ENCODE measurements at places on chromosomes 7 and 10. TPM values are rescaled to one million over a fixed set of nuclear protein-coding genes. Genes with fewer than 3 reads are reported as not detected.

DNA sequence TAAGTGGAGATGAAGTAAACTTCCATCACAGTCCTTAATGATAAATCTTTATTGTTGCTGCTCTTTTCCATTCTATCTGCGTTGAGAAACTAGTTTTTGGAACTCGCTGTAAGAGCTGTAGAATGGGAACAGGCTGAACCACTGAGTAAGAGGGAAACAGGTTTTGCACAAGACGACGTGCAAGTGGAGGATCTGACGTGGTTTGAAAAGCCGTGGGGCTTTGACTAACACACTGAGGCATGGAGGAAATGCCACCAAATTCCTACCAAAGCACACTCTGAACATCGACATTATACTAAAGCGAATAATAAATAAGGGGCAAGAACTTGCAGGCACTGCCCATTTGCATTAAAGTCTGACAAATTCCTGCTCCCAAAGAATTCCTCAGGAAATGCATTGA lies 160.6 kb downstream of the KLF6 start:
- no peak for DNase-seq
- no peak overlapping the region for H3K4me3 ChIP-seq
- no peak overlapping the region for H3K27ac ChIP-seq

- no peaks in the 10 kb centered on the region for H3K36me3 ChIP-seq
- H3K4me1 ChIP-seq, result no peaks in the 10 kb centered on the region
- no peak overlapping the region for H3K27ac ChIP-seq
- no peaks in the 10 kb centered on the region for H3K27me3 ChIP-seq
Measured at GRCh38 chr7:116843378-116843777, 19.0 kb upstream of the CAPZA2 start.

- DNase-seq, result no peak
- no peak overlapping the region for H3K4me3 ChIP-seq
- no peak overlapping the region for H3K27ac ChIP-seq
Measured at GRCh38 chr10:3995302-3996210, 210.5 kb upstream of the KLF6 start.

GRCh38 chr10:97534746-97535367 lies 36.1 kb downstream of the UBTD1 start:
- no peaks in the 10 kb centered on the region for H3K4me1 ChIP-seq
- no peak overlapping the region for H3K4me3 ChIP-seq
- no peak for DNase-seq
- no peaks in the 10 kb centered on the region for H3K27me3 ChIP-seq
- no peaks in the 10 kb centered on the region for H3K36me3 ChIP-seq

DNA sequence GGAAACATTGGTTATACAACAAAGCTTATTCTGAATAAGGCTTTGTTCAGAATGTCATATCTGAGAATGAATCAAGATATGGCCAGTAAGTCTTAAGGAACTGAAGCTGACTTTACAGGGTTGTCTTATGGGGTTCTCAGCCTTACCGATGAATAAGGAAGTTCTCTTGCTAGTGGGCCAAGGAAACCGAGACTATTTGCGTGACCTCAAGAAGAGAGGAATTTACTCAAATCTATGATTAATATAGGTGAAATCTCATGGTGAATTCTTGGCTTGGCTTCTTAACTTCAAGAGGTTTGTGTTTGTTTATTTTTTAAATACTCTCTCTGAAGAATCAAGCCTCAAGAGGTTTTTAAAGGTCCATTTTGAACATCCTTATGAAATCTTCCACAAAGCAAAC lies 4.7 kb upstream of the MRLN start:
- no peaks in the 10 kb centered on the region for H3K36me3 ChIP-seq
- H3K27me3 ChIP-seq, result no peaks in the 10 kb centered on the region
- H3K4me3 ChIP-seq, result no peak overlapping the region
- no peak for DNase-seq
- H3K4me1 ChIP-seq, result no peaks in the 10 kb centered on the region

GRCh38 chr7:116180302-116180701 lies 30.0 kb upstream of the TES start:
- DNase-seq, result peak; percentile 9
- H3K27ac ChIP-seq, result no peak overlapping the region
- H3K4me3 ChIP-seq, result no peak overlapping the region
- H3K4me1 ChIP-seq, result no peaks in the 10 kb centered on the region
- H3K36me3 ChIP-seq, result no peaks in the 10 kb centered on the region

FAM237B gene
- not detected for total RNA-seq

ELAPOR2 gene
- total RNA-seq, result 3.3 TPM

DNA sequence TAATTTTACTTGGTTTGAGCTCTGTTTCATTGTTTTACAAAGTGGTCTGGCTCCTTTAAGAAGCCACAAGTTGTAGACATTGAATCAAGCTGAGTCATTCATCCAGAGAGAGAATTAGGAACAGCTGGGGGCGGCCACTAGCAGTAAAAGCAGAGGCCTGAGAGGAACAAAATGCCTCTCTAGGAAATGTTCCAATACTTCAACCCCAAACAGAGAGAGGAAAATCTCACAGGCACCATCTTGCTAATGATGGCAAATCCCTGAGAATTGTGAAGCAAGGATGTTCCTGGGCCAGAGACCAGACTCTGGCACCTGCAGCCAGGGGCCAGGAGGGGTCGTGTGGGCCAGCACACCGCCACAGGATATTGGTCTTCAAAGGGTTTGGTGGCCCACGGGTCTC lies 26.5 kb upstream of the TRIL start:
- H3K27ac ChIP-seq, result no peak overlapping the region
- H3K4me1 ChIP-seq, result no peaks in the 10 kb centered on the region
- H3K27me3 ChIP-seq, result no peaks in the 10 kb centered on the region
- H3K4me3 ChIP-seq, result no peak overlapping the region
- no peaks in the 10 kb centered on the region for H3K36me3 ChIP-seq
- no peak for DNase-seq

- H3K4me1 ChIP-seq, result no peaks in the 10 kb centered on the region
- H3K4me3 ChIP-seq, result no peak overlapping the region
- DNase-seq, result no peak
- H3K36me3 ChIP-seq, result no peaks in the 10 kb centered on the region
Measured at GRCh38 chr7:13359656-13360055, 629.8 kb downstream of the ETV1 start.

GRCh38 chr7:117127585-117128168 lies 174.4 kb downstream of the ST7 start:
- H3K4me1 ChIP-seq, result no peaks in the 10 kb centered on the region
- H3K27me3 ChIP-seq, result no peaks in the 10 kb centered on the region
- H3K4me3 ChIP-seq, result no peak overlapping the region
- peak; percentile 33 for DNase-seq
- H3K36me3 ChIP-seq, result peaks cover 4% of the 10 kb centered on the region

- DNase-seq, result no peak
- no peaks in the 10 kb centered on the region for H3K4me1 ChIP-seq
- no peak overlapping the region for H3K27ac ChIP-seq
- H3K36me3 ChIP-seq, result no peaks in the 10 kb centered on the region
- H3K27me3 ChIP-seq, result no peaks in the 10 kb centered on the region
Measured at GRCh38 chr7:32171248-32171647, 101.0 kb upstream of the PDE1C start.

DNA sequence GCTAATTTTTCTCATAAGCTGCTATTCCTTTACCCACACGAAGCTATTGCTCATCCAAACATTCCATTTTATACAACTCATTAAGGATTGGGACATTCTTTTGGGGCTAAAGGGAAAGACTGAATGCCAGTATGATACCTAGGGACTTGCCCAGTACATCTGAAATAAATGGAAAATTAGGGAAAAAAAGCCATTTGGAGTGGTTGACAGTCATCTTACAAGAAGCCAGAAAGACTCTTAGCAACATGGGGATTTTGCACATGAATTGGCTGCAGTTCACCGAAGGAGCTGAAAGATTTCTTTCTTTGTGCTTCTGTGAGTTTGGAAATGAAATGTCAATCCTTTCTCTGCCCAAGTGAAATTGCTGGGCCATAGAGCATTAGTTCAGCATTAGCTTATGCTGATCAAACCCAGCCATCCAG lies 43.3 kb upstream of the MTURN start:
- no peak overlapping the region for H3K4me3 ChIP-seq
- no peak overlapping the region for H3K27ac ChIP-seq
- no peak for DNase-seq
- no peaks in the 10 kb centered on the region for H3K27me3 ChIP-seq
- H3K36me3 ChIP-seq, result no peaks in the 10 kb centered on the region

DNA sequence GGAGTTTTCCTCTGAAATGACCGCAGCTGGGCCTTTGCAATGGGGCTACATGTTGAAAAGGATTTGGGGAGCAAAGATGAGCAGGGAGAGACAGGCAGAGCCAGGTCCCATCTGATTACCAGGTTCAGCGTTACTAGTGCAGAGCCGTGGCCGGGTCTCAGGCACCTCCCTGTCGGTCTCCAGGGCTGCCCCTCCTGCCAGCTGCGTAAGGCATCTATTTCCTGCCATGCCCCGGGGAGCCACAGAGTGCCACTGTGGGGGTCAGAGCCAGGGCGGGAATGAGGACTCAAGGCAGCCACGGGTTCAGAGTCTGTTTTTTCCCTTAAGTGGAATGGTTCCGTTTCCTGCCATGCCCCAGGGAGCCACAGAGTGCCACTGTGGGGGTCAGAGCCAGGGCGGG lies 382.6 kb upstream of the SHH start:
- no peaks in the 10 kb centered on the region for H3K36me3 ChIP-seq
- no peak overlapping the region for H3K27ac ChIP-seq
- no peak for DNase-seq
- no peak overlapping the region for H3K4me3 ChIP-seq
- H3K27me3 ChIP-seq, result no peaks in the 10 kb centered on the region

GRCh38 chr7:145065473-145065872 lies 229.6 kb upstream of the TPK1 start:
- H3K4me3 ChIP-seq, result no peak overlapping the region
- no peaks in the 10 kb centered on the region for H3K4me1 ChIP-seq
- no peak for DNase-seq
- no peak overlapping the region for H3K27ac ChIP-seq
- H3K36me3 ChIP-seq, result no peaks in the 10 kb centered on the region

- no peak overlapping the region for H3K27ac ChIP-seq
- no peak overlapping the region for H3K4me3 ChIP-seq
- H3K27me3 ChIP-seq, result no peaks in the 10 kb centered on the region
- H3K4me1 ChIP-seq, result no peaks in the 10 kb centered on the region
- peak; percentile 12 for DNase-seq
Measured at GRCh38 chr10:127243490-127244272, 47.3 kb upstream of the INSYN2A start.

GRCh38 chr7:34904987-34905386 lies 132.3 kb downstream of the DPY19L1 start:
- H3K27me3 ChIP-seq, result peaks cover 4% of the 10 kb centered on the region
- no peaks in the 10 kb centered on the region for H3K36me3 ChIP-seq
- no peaks in the 10 kb centered on the region for H3K4me1 ChIP-seq

GRCh38 chr7:132575419-132575981 lies 770 bp downstream of the PLXNA4 start:
- H3K36me3 ChIP-seq, result no peaks in the 10 kb centered on the region
- no peak overlapping the region for H3K27ac ChIP-seq
- no peak for DNase-seq
- peaks cover 10% of the 10 kb centered on the region for H3K4me1 ChIP-seq
- no peak overlapping the region for H3K4me3 ChIP-seq

CYP2W1 gene
- total RNA-seq, result not detected

SPDYE2B gene
- total RNA-seq, result not detected

DNA sequence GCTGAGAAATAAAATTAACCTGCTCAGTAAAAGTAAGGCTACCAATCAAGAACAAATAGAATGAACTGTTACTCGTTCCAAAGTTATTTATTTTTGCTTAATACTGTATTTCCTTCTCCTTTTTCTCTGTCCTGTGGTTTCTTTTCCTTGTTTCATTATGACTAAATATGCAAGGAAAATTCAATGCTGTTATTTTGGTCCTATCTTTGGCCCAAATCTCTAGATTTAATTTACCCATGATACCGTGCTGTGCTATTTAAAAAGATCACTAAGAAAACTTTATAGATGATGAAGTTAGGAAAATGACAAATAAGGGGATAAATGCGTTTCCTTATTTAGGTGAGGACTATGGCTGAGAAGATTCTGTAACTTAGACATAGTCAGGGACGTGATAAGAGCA lies 45.3 kb upstream of the FAM133B start:
- no peaks in the 10 kb centered on the region for H3K36me3 ChIP-seq
- no peaks in the 10 kb centered on the region for H3K27me3 ChIP-seq
- DNase-seq, result no peak
- no peak overlapping the region for H3K27ac ChIP-seq
- no peak overlapping the region for H3K4me3 ChIP-seq

CLDN4 gene
- total RNA-seq, result not detected

- H3K4me1 ChIP-seq, result no peaks in the 10 kb centered on the region
- H3K4me3 ChIP-seq, result no peak overlapping the region
- no peak overlapping the region for H3K27ac ChIP-seq
- peaks cover 7% of the 10 kb centered on the region for H3K27me3 ChIP-seq
Measured at GRCh38 chr10:103513380-103514060, 20.0 kb downstream of the NEURL1 start.

DNA sequence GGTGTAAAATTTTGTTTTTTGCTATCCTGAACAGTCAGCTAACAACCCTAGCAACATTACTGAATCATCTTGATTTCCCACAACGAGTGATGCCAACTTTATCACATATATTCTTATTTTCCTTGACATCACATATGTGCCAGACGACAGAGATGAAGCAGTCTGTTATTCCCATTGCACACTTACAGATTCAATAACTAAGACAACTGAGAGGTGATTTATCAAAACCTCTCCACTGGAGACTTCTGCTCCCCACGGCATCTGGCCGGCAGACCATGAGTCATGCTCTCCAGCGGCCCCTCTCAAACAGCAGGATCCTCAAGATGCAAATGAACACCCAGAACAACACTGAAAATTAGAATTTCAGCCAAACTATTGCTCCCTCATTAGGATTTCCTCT lies 57.1 kb downstream of the AMPH start:
- DNase-seq, result no peak
- H3K36me3 ChIP-seq, result no peaks in the 10 kb centered on the region
- H3K4me1 ChIP-seq, result no peaks in the 10 kb centered on the region
- H3K4me3 ChIP-seq, result no peak overlapping the region

- DNase-seq, result no peak
- H3K4me3 ChIP-seq, result no peak overlapping the region
- H3K27ac ChIP-seq, result no peak overlapping the region
- H3K36me3 ChIP-seq, result no peaks in the 10 kb centered on the region
- H3K27me3 ChIP-seq, result no peaks in the 10 kb centered on the region
- H3K4me1 ChIP-seq, result peaks cover 29% of the 10 kb centered on the region
Measured at GRCh38 chr10:43415544-43415943, 6.6 kb upstream of the HNRNPF start.

- DNase-seq, result no peak
- no peaks in the 10 kb centered on the region for H3K36me3 ChIP-seq
- no peak overlapping the region for H3K4me3 ChIP-seq
- no peaks in the 10 kb centered on the region for H3K27me3 ChIP-seq
Measured at GRCh38 chr7:91005024-91005423, 259.2 kb upstream of the FZD1 start.

CLEC2L gene
- not detected for total RNA-seq

- no peaks in the 10 kb centered on the region for H3K27me3 ChIP-seq
- no peak overlapping the region for H3K27ac ChIP-seq
- H3K4me3 ChIP-seq, result no peak overlapping the region
- H3K36me3 ChIP-seq, result no peaks in the 10 kb centered on the region
- DNase-seq, result no peak
Measured at GRCh38 chr7:137421366-137421765, 77.8 kb upstream of the PTN start.

GRCh38 chr7:1777122-1777521 lies 107.0 kb downstream of the ELFN1 start:
- H3K36me3 ChIP-seq, result no peaks in the 10 kb centered on the region
- DNase-seq, result no peak
- H3K27ac ChIP-seq, result no peak overlapping the region
- no peak overlapping the region for H3K4me3 ChIP-seq

NAPEPLD gene
- total RNA-seq, result 8.4 TPM

- H3K4me1 ChIP-seq, result no peaks in the 10 kb centered on the region
- no peak overlapping the region for H3K27ac ChIP-seq
- no peaks in the 10 kb centered on the region for H3K36me3 ChIP-seq
- H3K4me3 ChIP-seq, result no peak overlapping the region
Measured at GRCh38 chr7:85185424-85186082, 1.3 kb downstream of the SEMA3D start.
